Breast epithelium (tissue), 4 donors: ENCODE measurements at places on chromosomes 4 and X.

GRCh38 chr4:83110970-83111750 is 3.4 kb downstream of the PLAC8 start:
- DNase-seq: no peak

DNA sequence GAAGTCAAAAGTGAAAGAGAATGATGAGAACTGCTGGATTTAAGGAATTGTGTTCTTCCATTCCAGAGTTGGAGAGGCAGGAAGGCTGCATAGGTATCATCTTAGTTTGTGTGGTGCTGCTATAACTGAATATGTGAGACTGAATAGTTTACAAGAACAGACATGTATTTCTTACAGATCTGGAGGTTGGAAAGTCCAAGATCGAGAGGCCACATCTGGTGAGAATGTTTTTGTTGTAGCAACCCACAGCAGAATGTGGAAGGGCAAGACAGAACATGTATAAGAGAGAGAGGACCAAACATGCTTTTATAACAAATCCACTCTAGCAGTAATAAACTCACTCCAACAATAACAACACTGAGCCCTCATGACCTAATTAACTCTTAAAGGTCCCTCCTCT is 408.6 kb downstream of the FAM47B start:
- no peak for DNase-seq

GRCh38 chrX:29225670-29226069 is 638.4 kb downstream of the IL1RAPL1 start:
- no peak for DNase-seq

- DNase-seq: no peak
Observed at GRCh38 chr4:88489100-88489761, 32.3 kb downstream of the HERC5 start.

DNA sequence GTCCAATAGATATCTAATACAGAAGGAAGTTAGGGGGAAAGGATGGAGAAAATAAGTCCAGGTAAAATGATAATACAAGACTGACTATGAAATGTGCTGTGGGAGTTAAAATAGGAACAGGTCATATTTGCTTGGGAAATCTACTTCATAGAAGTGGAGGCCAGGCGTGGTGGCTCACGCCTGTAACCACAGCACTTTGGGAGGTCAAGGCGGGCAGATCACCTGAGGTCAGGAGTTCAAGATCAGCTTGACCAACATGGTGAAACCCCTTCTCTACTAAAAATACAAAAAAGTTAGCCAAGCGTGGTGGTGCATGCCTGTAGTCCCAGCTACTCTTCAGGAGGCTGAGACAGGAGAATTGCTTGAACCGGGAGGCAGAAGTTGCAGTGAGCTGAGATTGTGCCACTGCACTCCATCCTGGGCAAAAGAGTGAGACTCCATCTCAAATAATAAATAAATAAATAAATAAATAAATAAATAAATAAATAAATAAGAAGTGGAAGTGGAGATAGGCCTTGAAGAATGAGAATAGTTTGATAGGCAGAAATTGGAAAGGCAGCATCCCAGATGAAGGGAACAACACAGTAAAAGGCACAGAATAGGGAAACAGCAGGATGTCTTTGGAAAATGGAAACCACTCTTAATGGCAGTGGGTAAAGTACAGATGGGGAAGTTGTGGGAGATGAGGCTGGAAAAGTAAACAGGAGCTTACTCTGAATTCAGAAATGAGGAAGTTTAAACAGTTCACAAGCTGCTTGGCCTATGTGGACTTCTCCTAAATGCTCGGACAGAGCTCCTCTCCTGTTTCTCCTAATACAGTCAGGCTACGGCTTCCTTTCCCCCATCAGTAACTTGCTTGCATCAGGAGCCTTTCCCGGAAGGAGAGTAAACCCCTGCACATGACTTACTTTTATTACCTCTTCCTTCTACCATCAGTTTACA is 15.1 kb upstream of the GK start:
- no peak for DNase-seq

GRCh38 chrX:115940888-115941332 is 229.6 kb upstream of the AGTR2 start:
- DNase-seq: peak; percentile 61

- no peak for DNase-seq
Observed at GRCh38 chr4:77308843-77309242, 151.8 kb downstream of the CCNG2 start.

DNA sequence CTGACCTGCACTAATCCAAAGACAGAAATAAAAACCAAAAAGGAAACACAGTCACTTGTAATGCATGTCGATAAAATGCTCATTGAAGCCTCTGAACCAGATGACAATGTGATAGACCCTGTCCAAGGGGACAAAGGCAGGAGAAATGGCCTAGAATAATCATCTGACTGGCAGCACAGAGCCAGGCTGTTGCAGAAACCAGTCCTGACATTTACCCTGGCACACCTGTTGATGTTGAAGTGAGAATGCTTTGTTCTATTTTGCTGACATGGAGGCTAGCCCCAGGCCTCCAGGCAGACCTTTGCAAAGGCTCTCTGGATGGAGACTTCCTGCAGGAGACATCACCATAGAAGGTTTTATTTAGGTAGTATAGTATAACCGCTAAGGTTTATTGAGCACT is 41.0 kb downstream of the TFDP3 start:
- no peak for DNase-seq

- no peak for DNase-seq
Observed at GRCh38 chr4:61401771-61402170, 201.6 kb downstream of the ADGRL3 start.

- DNase-seq: no peak
Observed at GRCh38 chr4:71231129-71232055, 107.4 kb upstream of the SLC4A4 start.

DNA sequence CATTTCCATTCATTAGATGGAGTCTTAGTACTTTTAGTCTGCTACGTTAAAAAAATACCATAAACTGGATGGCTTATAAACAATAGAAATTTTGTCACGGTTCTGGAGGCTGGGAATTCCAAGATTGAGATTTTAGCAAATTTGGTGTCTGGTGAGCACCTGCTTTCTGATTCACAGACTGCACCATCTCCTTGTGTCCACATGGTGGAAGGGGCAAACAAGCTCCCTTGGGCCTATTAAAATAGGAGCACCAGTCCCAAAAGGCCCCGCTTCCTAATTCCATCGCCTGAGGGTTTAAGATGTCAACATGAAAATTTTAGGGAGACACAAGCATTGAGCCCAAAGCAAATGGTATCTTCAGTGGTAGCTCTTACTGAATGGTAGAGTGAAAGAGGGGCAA is 120.5 kb upstream of the MAP9 start:
- no peak for DNase-seq

GRCh38 chr4:65167719-65168118 is 502.6 kb downstream of the EPHA5 start:
- DNase-seq: no peak

- no peak for DNase-seq
Observed at GRCh38 chrX:13761606-13762414, 27.3 kb downstream of the OFD1 start.

DNA sequence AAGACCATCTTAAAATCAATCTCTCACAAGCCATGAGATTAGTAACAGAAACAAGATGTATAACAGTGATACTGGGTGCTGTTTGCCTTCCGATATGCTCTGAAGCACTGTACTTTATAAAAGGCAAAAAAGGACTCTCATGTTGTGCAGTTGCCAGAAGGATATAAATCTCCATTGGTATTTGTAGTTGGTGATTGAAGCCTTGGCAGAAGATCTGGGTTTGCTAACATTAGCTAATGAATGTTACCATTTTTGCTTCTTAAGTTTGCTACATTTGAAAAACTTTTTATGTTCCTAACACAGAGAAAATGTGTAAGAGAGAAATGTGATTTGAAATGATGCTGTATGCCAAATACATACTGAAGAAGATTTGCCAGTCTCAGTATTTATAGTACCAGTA is 44.4 kb downstream of the RAP1GDS1 start:
- DNase-seq: no peak

GRCh38 chr4:84531689-84532088 is 32.6 kb upstream of the NKX6-1 start:
- DNase-seq: no peak

- DNase-seq: no peak
Observed at GRCh38 chrX:19382555-19383145, 38.9 kb downstream of the PDHA1 start.

DNA sequence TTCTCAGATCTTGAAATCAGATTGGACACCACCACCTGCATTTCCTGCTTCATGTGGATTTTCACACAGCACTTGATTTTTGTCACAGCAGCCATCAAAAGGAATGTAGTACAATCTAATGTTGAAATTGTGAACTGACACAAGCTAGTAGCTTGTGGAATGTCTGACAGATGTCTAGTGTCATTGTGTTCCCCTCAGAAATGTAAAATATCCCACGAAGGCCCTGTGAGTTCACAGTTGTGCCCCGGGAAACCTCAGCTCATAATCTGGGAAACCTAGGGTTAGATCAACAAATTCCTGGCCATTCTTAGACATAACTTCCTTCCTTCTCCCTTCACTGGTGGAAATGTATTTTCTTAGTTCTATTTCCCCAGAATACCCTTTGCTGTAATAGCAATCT is 205.7 kb downstream of the AR start:
- DNase-seq: no peak

DNA sequence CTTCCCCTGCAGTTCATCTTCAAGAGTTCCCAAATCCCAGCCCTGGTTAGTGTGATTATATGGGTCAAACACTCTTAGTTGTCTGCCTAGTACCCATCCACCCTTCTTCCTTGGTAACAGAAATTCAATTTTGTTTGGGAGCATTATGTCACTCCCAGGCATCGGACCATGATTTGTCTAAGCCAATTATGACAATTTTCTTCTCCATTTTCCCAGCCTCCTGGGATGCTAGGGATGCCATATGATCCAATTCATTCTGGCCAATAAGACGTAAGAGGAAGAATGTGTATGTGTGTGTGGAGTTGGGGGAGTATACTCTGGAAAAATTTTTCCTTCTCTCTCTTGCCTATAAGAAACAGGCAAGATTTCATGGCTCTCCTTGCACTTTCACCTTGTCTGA is 465.9 kb downstream of the MID1IP1 start:
- no peak for DNase-seq

- no peak for DNase-seq
Observed at GRCh38 chrX:137234651-137235402, 201.0 kb upstream of the GPR101 start.

DNA sequence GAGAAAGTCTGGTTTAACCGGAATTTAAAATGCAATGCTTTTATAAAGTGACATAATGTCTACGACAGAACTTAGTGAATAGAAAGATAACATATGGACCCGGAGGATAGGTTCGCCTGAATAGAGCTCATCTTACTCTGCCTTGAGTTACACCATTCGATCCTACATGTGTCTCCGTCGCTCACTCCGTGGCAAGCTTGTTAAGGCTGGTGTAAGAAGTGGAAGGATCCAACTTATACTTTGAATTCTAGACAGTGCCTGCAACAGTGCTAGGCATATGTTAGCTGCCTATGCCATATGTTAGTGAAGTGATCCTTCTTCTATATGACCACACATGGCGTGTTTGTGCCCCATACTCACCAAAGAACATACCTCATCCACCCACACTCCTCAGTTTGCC is 50.9 kb downstream of the SEL1L3 start:
- DNase-seq: no peak

GRCh38 chr4:77023920-77024319 is 51.9 kb downstream of the CCNI start:
- no peak for DNase-seq

- DNase-seq: no peak
Observed at GRCh38 chr4:172073590-172073989, 260.4 kb downstream of the GALNTL6 start.

- no peak for DNase-seq
Observed at GRCh38 chr4:54714631-54715030, 56.9 kb downstream of the KIT start.

GRCh38 chrX:129139837-129140598 is 383.3 kb downstream of the SMARCA1 start:
- no peak for DNase-seq

- no peak for DNase-seq
Observed at GRCh38 chr4:183354219-183354618, 32.0 kb upstream of the CLDN24 start.

GRCh38 chr4:184355111-184355604 is 119.2 kb downstream of the IRF2 start:
- DNase-seq: peak; percentile 46

- DNase-seq: no peak
Observed at GRCh38 chrX:41822892-41823291, 98.9 kb downstream of the GPR82 start.

- DNase-seq: no peak
Observed at GRCh38 chr4:89403826-89404225, 96.2 kb upstream of the GPRIN3 start.

- no peak for DNase-seq
Observed at GRCh38 chr4:54941994-54942552, 183.3 kb downstream of the KDR start.

DNA sequence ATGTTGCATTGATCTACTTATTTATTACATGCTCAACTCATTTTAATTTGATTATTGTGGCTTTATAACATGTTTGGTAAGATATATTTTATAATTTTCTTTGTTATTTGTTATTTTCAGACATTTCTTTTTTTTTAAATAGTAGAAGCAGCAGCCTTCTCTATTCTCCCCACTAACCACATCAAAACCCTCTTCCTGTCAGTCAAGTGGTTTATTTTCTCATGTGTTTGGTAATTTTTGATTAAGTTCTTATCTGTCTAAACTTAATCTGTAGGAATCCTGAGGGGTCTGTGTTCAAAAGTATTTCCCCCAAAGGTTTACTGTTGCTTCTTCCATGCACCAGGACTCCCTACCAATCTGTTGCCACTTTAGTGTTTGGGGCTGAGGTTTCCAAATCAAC is 131.9 kb downstream of the SCLT1 start:
- no peak for DNase-seq

DNA sequence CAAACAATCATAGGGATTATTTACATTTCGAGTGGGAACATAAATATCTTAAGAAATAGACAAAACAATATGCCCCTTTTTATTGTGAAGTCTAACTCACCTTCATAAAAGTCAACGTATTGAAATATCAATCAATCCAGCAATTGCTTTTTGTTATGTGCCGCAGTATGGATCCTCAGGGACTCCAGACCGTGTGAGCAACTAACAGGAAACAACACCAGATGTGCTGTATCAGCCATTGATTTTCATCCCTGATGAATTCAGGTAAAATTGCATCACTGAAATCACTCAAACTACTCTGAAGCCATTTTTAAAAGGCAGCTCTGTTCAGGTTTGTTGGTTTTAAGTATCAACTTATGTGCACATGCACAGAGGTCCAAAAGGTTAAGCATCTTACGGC is 197.3 kb upstream of the FAT1 start:
- no peak for DNase-seq

- no peak for DNase-seq
Observed at GRCh38 chr4:76246025-76246424, 5.5 kb upstream of the FAM47E start.

GRCh38 chrX:9341291-9342201 is 123.3 kb upstream of the TBL1X start:
- DNase-seq: no peak
